Gastrocnemius medialis (tissue), 4 donors: ENCODE measurements at places on chromosomes 3 and 15.

GRCh38 chr3:141410846-141411245 lies 42.5 kb downstream of the ZBTB38 start:
- DNase-seq = no peak

GRCh38 chr3:33060609-33061337 lies 36.2 kb downstream of the GLB1 start:
- no peak for DNase-seq

GRCh38 chr15:44366971-44367370 lies 60.5 kb upstream of the CTDSPL2 start:
- DNase-seq = no peak

DNA sequence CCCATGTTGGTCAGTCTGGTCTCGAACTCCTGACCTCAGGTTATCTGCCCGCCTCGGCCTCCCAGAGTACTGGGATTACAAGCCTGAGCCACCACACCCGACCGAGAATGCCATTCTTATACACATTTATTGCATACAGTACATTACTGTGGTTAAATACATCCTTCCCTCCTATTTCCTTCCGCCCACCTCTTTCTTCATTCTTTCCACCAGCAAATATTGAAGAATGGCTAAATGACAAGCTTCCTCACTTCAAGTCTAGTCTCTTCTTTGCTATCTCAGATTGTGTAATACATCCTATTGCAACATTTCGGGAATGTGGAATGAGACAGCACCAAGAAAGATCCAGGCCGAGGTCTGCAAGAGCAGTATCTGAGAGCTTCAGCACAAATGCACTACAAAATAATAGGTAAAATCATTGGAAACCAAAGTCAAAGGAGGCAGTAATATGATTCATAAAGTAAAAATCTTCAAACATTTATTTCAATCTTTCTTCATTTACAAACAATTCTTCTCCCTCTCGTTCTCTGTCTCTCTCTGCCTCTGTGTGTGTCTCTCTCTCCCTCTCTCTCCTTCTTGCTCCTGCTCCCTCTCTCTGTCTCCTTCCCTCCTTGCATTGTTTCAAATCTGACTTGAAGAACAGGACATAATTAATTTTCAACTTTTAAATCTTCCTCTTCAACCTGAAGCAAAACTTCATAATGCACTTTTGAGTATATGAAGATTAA lies 94.7 kb upstream of the TGFBR2 start:
- DNase-seq = peak; percentile 27

DNA sequence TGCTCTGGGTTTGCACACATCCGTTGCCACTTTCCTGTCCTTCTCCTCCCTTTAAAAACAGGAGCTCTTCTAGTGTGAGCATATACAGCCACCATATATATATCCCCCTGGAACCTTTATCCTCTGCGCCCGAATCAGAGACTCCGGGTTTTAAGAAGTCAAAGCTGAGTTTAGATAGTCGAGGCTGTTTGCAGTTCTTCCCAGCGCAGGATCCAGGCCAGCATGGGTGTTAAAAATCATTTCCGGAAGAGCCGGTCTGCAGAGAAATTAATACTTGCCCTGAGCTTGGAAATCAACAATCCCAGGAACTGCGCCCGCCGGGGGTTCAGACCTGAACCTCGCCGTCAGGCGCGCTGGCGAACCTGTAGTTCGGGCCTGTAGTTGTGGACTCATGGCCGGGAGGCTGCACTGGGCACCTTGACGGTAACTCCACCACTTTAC lies 2.3 kb downstream of the SHOX2 start:
- DNase-seq = no peak
